T-helper 17 cell (primary cell): ENCODE measurements at places on chromosomes 13 and 19. TPM values are rescaled to one million over a fixed set of nuclear protein-coding genes. Genes with fewer than 3 reads are reported as not detected.

- no peak overlapping the region for H3K4me3 ChIP-seq
- H3K27me3 ChIP-seq = no peaks in the 10 kb centered on the region
- peaks cover 2% of the 10 kb centered on the region for H3K36me3 ChIP-seq
- no peak for DNase-seq
- peak overlapping the region; percentile 35 for H3K27ac ChIP-seq
Observed at GRCh38 chr13:50410921-50411746, 395.9 kb downstream of the KCNRG start.

- no peaks in the 10 kb centered on the region for H3K36me3 ChIP-seq
- H3K4me3 ChIP-seq = no peak overlapping the region
- no peaks in the 10 kb centered on the region for H3K27me3 ChIP-seq
- no peak for DNase-seq
- no peak overlapping the region for H3K27ac ChIP-seq
Observed at GRCh38 chr13:107375701-107376340, 807.9 kb upstream of the ARGLU1 start.

- no peak overlapping the region for H3K27ac ChIP-seq
- peaks cover 16% of the 10 kb centered on the region for H3K4me1 ChIP-seq
- peaks cover 2% of the 10 kb centered on the region for H3K36me3 ChIP-seq
- no peaks in the 10 kb centered on the region for H3K27me3 ChIP-seq
Observed at GRCh38 chr19:2735374-2735773, 4.4 kb downstream of the SLC39A3 start.

The RPS19 gene
- total RNA-seq = 3,299 TPM

The UBE2L5 gene
- total RNA-seq = not detected

GRCh38 chr19:54010474-54010873 lies 19.0 kb downstream of the CACNG6 start:
- peaks cover 7% of the 10 kb centered on the region for H3K36me3 ChIP-seq
- no peak for DNase-seq
- no peak overlapping the region for H3K4me3 ChIP-seq
- no peaks in the 10 kb centered on the region for H3K4me1 ChIP-seq

DNA sequence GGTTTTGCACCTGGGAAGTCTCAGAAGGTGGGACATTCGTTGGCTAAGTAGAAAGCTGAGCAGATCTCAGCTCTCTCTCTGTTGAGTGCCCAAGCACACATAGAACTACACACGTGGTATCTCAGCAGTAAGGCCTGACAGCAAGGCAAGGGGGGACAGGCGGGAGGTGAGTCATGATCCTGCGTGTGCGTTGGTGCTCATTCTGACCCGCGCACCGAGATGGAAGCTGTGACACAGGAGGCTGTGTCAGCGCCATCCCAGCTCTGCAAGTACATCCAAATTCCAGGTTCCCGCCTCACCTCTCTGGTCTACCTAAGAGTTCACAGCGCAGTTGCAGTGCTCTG lies 135.7 kb downstream of the USP12 start:
- H3K4me3 ChIP-seq = no peak overlapping the region
- H3K27ac ChIP-seq = no peak overlapping the region
- peaks cover 49% of the 10 kb centered on the region for H3K27me3 ChIP-seq
- H3K4me1 ChIP-seq = peaks cover 3% of the 10 kb centered on the region
- H3K36me3 ChIP-seq = peaks cover 3% of the 10 kb centered on the region
- DNase-seq = no peak

GRCh38 chr19:43574424-43575155 lies 737 bp downstream of the XRCC1 start:
- DNase-seq = no peak
- no peaks in the 10 kb centered on the region for H3K27me3 ChIP-seq
- peak overlapping the region; percentile 99 for H3K27ac ChIP-seq
- peaks cover 32% of the 10 kb centered on the region for H3K4me1 ChIP-seq
- H3K4me3 ChIP-seq = peak overlapping the region; percentile 97

DNA sequence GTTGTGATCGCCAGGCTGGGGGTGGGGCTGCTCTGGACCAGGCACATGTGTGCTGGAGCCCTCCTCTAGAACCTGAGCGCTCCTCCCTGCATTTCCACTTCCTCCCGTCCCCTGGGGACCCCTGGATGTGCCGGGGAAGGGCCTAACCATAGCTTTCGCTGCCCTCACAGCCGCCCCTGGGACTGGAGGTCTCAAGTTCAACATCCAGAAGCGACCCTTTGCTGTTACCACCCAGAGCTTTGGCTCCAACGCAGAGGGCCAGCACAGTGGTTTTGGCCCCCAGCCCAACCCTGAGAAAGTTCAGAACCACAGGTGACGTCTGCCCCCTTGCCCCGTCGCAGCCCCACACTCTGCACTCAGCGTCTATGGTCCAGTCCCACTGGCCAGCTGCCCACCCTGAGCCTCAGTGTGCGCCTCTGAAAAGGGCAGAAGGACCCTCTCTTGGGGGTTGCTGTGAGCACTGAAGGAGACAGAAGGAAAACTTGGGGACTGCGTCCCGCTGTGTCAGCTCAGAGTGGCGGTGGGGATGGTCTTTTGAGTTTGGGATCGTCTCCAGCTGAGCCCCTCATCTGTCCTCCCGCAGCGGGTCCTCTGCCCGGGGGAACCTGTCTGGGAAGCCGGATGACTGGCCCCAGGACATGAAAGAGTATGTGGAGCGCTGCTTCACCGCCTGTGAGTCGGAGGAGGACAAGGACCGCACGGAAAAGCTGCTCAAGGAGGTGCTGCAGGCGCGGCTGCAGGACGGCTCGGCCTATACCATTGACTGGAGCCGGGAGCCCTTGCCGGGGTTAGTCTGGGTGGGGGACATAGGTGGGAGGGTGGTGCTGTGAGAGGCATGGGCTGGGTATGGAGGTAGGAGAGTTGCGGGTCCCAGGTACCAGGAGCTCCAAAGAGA lies 6.0 kb downstream of the LENG8 start:
- H3K27ac ChIP-seq = peak overlapping the region; percentile 74
- peaks cover 37% of the 10 kb centered on the region for H3K4me1 ChIP-seq
- peak overlapping the region; percentile 53 for H3K4me3 ChIP-seq
- H3K36me3 ChIP-seq = peaks cover 16% of the 10 kb centered on the region
- no peaks in the 10 kb centered on the region for H3K27me3 ChIP-seq

The ZIC5 gene
- total RNA-seq = not detected

DNA sequence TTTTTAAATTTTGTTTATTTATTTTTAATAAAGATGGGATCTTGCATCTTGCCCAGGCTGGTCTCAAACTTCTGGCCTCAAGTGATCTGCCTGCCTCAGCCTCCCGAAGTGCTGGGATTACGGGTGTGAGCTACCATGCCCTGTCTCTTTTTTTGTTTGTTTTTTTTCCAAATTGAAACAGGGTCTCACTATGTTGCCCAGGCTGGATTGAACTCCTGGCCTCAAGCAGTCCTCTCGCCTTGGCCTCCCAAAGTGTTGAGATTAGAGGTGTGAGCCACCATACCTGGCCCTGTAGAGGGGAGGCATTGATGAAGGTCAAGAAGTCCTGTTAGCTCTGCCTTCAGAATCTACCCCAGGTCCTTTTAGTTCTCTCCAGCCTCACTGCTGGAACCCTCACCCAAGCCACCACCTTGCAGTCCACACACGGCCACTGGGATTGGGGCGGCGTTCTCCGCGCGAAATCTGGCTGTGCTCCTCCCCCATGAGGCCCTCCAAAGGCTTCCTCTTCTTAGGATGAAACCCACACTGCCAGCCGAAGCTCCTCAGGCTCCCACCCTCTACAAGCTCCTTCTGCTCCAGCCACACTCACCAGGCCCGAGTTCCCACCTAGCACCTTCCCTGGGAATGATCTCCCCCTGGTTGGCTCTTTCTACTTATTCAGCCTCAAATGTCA lies 34.9 kb downstream of the ACTN4 start:
- no peak for DNase-seq
- no peaks in the 10 kb centered on the region for H3K27me3 ChIP-seq
- H3K36me3 ChIP-seq = no peaks in the 10 kb centered on the region
- H3K4me3 ChIP-seq = peak overlapping the region; percentile 39
- peaks cover 71% of the 10 kb centered on the region for H3K4me1 ChIP-seq
- H3K27ac ChIP-seq = peak overlapping the region; percentile 93

DNA sequence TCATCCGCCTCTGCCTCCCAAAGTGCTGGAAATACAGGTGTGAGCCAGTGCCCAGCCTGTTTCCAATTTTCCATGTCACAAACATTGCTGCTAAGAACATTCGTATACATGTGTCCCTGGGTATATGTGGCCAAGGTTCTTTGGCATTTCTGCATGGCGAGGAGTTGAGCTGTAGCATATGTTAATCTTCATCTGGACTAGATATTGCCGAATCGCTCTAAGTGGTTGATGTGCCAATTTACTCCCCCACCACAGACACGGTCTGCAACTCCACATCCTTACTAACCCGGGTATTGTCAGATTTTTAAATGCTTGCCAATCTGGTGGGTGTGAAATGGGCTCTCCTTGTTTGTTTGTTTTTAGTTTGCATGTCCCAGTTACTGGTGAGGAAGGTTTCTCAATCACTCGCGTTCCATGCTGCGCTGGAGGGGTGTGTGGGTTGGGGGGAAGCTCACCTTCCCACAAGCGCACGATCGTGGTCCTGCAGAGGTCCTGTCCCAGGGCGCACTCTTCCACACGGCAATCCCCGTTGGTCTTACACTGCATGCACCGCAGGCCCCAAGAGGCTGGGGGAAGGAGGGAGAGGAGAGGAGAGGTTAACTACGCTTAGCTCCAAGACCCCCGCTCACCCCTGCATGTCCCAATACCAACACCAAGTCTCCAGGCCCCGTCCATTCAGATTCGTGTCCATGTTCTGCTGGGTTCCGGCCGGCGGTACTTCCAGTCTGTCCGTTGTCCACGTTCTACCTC lies 2.7 kb downstream of the PLAUR start:
- DNase-seq = no peak
- peaks cover 43% of the 10 kb centered on the region for H3K4me1 ChIP-seq
- peak overlapping the region; percentile 88 for H3K4me3 ChIP-seq
- peaks cover 11% of the 10 kb centered on the region for H3K36me3 ChIP-seq
- peak overlapping the region; percentile 79 for H3K27ac ChIP-seq

DNA sequence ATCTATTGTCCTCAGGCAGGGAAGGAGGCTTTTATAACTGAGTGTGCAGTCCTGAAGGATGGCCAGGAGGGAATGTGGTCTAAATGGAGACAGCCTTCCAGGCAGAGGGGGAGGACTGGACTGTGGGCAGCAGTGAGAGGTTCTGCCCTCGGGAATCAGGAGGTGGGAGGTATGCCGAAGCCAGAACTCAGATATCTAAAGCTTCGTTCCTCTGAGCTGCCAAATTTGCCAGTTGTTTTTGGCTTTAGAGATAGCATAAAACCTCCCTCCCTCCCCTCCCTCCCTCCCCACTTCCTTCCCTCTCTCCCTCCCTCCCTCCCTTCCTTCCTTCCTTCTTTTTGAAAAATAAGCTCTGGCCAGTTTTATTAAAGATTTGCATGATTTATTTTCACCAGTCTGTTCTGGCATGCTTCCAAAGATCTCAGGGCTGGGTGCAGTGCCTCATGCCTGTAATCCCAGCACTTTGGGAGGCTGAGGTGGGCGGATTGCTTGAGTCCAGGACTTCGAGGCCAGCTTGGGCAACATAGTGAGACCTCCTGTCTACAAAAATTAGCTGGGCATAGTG lies 2.4 kb downstream of the MEDAG start:
- no peak overlapping the region for H3K27ac ChIP-seq
- no peak overlapping the region for H3K4me3 ChIP-seq
- peaks cover 6% of the 10 kb centered on the region for H3K36me3 ChIP-seq
- peaks cover 17% of the 10 kb centered on the region for H3K4me1 ChIP-seq
- peaks cover 51% of the 10 kb centered on the region for H3K27me3 ChIP-seq
- DNase-seq = no peak

GRCh38 chr19:3469638-3470499 lies 10.5 kb downstream of the SMIM24 start:
- no peak overlapping the region for H3K4me3 ChIP-seq
- no peaks in the 10 kb centered on the region for H3K36me3 ChIP-seq
- peaks cover 12% of the 10 kb centered on the region for H3K4me1 ChIP-seq
- no peaks in the 10 kb centered on the region for H3K27me3 ChIP-seq
- H3K27ac ChIP-seq = peak overlapping the region; percentile 51
- DNase-seq = no peak

The CSNK1A1L gene
- total RNA-seq = not detected

- no peaks in the 10 kb centered on the region for H3K36me3 ChIP-seq
- no peak overlapping the region for H3K4me3 ChIP-seq
- DNase-seq = no peak
- no peak overlapping the region for H3K27ac ChIP-seq
Observed at GRCh38 chr13:113143466-113144254, 14.8 kb upstream of the PROZ start.

DNA sequence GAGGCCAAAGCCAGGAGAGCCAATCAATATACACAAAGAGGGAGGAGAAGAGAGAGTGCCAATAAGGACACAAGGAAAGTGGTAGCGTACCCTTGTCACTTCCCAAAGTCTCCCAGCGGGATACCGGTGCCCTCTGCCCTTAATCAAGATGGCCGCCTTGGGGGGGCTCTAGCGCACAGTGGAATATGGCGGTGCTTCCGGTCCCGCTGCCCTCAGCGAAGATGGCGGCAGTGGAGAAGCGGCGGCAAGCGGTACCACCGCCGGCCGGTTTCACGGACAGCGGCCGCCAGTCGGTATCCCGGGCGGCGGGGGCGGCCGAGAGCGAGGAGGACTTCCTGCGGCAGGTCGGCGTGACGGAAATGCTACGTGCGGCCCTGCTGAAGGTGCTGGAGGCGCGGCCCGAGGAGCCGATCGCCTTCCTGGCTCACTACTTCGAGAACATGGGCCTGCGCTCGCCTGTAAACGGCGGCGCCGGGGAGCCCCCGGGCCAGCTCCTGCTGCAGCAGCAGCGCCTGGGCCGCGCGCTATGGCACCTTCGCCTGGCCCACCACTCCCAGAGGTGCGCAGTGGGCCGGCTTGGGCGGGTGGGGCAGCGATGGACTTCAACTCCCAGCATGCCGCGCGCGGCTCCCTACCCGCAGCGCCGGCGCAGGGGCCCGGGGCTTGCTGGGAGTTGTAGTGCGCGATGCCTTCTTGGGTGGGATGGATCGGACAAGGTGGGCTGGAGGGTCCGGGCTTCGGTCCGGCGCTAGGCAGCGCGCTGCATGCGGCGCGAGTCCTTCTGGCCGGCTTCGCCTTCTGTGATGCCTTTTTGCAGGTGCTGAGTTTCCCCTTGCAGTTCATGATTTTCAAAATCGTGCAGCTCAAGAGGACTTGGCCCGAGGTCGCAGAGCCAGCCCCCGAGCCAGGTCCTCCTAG lies at the start of gene TPGS1:
Gene TPGS1 (plus strand): TSS at position 212 of the 918 bp plus-strand sequence. CDS start 10 bp downstream, at position 222.
- peak; percentile 62 for DNase-seq
- peaks cover 31% of the 10 kb centered on the region for H3K4me1 ChIP-seq
- H3K27ac ChIP-seq = peak within 1 kb of the TSS; percentile 99
- H3K4me3 ChIP-seq = peak within 1 kb of the TSS; percentile 98

The KLF5 gene
- total RNA-seq = 3.1 TPM

DNA sequence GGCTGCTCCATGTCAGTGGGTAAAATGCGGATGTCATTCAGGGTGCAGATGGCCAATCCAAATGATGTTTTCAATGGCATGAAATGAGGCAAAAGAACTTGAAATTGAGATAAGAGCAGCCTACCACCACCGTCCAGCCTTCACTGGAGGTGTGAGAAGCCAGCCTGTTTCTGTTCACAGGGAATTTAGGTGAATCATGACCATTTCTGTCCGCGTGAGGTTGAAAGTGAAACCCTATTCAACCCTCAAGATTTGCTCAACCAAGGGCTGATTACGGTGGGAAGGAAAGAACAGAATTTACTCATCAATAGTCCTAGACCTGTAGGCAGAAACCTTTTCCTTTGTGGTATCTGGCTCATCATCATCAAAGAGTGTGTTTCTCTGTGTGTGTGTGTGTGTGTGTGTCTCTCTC lies 370.7 kb downstream of the COG6 start:
- no peak for DNase-seq
- H3K27me3 ChIP-seq = no peaks in the 10 kb centered on the region
- H3K4me1 ChIP-seq = peaks cover 12% of the 10 kb centered on the region
